ENCODE measurements at places on chromosomes 11 and 22.

DNA sequence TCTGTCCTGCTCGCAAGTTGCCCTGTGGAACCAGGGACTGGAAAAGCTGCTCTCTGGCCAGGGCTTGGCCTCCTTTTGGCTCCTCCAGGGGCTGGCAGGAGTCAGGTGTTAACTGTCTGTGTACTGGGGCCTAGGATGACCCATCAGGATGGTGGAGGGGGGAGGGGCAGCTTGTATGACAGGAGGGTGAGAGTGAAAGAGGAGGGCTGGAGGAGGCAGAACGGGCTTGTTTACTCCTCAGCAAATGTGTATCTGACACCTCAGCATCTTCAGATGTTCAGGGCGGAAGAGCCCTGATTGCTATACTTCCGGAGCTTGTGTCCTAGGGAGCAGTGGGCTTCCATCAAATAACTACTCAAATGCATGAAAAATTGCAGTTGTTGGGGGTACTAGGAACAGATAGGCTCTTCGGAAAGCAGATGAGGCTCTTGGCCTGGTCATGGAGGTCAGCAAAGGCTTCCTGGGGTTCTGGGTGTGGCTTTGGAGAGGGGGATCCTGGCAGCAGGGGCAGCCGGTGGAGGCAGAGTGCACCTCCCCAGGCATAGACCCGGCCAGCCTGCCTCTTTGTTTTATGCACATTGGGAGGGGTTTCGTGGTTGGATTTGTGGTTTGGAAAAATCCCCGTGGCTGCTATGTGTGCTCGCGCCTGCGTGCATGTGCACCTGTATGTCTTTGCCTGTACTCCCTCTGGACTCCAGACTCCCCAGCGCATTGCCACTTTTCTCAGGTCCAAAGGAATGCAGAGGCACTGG is 31.2 kb downstream of the CD82 start:
- peak; percentile 73 for DNase-seq

DNA sequence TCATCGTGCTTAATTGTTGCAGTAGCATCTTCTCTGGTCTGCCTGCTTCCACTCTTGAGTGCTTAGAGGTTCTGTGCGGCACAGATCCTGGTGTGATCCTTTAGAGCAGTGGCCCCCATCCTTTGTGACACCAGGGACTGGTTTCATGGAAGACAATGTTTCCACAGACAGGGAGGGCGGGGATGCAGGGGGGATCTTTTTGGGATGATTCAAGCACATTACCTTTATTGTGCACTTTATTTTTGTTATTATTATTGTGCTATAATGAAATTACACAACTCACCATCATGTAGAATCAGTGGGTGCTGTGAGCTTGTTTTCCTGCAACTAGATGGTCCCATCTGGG is 76.8 kb upstream of the SHANK2 start:
- DNase-seq = no peak

- no peak for DNase-seq
Measured at GRCh38 chr11:65866509-65867283, 5.9 kb downstream of the EFEMP2 start.

DNA sequence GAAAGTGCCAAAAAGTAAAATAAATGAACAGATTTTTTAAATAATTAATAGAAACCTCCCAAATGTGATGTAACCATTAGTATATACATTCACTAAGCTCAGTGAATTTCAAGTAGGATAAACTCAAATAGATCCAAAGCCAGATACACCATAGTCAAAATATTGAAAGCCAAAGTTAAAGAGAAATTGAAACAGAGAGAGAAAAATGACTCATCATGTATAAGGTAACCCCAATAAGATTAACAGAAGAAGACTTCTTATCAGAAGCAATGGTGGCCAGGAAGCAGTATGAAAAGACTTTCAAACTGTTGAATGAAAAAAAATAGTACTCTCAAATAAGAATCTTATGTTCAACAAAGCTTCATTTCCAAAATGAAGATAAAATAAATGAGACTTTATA is 70.5 kb downstream of the LUZP2 start:
- no peak for DNase-seq

- DNase-seq = no peak
Measured at GRCh38 chr11:9974375-9974774, 310.5 kb downstream of the SWAP70 start.

DNA sequence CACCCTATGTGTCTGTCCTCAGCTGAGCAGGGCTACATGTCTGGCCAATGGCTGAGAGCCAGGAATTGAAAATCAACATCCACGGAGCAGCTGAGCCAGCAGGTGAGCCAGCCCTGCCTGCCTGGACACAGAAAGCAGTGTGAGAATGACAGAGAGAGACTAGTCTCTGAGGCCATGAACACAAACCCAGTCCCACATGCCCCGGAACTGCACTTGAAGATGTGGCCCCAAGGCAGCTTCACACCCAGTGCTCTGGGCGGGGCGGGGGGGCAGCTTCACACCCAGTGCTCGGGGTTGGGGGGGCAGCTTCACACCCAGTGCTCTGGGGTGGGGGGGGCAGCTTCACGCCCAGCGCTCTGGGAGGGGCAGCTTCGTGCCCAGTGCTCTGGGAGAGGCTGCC is 37.6 kb downstream of the TRMU start:
- DNase-seq = no peak

DNA sequence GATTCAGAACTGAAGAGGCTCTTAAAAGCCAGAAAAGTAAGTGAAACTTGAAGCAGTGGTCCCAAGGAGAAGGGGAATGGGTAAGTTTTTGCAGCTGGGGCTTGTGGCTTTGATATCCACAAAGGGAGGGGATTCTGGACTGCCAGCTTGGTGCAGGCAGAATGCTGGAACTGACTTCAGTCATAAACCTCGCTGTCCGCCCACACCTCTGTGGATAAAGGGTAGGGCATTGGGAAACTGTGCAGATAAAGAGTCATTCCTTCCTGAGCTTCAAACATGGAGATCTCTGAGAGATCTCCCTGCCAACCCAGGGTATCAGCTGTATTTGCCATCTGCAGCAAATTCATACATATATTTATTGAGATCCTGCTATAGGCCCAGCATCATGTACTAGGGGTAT is 124.3 kb upstream of the OR9Q1 start:
- DNase-seq = no peak

DNA sequence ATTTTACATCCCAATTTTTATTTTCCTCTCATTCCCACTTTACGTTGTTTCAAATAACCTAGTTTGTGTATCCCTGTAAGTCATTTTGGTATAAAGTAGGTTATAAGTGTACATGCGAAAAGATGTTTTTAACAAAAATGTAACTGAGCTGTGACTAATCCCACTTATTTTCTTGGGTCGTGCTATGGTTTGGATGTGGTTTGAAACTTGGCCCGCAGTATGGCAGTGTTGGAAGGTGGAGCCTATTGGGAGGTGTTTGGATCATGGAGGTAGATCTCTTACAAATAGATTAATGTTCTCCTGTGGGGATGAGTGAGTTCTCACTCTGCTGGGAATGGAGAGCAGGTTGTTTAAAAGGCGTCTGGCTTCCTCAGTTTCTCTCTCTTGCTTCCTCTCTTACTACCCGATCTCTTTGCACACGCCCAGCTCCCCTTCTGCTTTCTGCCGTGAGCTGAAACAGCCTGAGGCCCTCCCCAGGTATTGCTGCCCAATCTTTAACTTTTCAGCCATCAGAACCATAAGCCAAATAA is 7.2 kb downstream of the RPL27A start:
- DNase-seq = no peak

DNA sequence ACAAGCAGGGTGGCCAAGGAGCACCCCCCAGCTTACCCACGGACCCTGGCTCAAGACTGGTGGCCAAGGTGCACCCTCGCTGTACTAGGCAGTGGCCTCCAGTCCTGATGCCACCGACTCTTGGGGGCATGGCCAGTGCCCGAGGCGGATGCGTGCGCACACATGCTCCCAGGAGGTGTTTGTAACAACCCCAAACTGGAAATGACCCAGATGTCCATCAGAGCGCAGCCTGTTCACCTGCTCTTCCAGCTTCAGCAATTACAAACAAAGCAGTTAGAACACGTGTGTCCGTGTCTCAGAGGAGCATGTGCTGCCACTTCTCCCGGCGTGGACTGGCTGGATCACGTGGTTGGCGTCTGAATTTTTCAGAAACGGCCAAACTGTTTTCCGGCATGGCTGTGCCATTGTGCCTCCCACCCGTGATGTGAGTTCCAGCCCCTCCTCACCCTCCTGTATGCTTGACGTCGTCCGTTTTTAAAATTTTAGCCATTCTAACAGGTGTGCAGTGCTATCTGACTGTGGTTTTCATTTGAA is 7.1 kb upstream of the MUC6 start:
- DNase-seq = no peak

- no peak for DNase-seq
Measured at GRCh38 chr22:45101515-45102227, 62.1 kb upstream of the NUP50 start.

- DNase-seq = no peak
Measured at GRCh38 chr11:96197801-96198701, 144.9 kb downstream of the MAML2 start.

- DNase-seq = no peak
Measured at GRCh38 chr11:19258641-19259230, 18.0 kb upstream of the E2F8 start.

- DNase-seq = no peak
Measured at GRCh38 chr11:70854901-70855556, 397.3 kb downstream of the SHANK2 start.

DNA sequence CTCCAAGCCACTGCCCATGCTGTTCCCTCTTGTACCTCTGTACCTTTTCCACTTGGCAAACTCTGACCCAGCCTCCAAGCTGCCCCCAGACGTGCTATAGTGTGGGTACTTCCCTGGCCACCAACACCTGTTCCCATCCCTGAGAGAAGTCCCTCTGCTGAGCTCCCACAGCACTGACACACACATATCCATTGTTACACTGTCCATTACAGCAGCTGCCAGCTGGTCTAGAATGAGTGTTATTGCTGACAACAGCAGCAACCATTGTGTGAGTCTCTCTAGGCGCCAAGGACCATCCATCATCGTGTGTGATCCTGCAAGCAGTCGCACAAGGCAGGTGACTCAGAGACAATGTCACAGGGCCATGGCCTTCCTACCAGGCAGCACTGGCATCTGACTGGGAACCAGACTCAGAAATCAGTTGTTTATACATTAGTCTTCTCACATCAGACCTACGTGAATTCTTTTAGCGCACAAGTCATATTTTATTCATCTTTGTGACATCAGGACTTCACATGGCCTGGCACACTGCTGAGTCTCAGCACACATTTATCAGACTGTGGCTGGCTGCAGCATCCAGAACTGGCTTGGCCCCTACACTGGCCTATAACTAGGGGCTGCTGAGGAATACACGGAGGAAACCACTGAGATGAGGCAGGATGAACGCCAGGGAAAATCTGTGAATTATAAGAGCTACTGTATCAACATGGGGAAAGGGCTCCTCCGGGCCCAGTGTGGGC is 56.4 kb downstream of the SGSM3 start:
- DNase-seq = no peak

DNA sequence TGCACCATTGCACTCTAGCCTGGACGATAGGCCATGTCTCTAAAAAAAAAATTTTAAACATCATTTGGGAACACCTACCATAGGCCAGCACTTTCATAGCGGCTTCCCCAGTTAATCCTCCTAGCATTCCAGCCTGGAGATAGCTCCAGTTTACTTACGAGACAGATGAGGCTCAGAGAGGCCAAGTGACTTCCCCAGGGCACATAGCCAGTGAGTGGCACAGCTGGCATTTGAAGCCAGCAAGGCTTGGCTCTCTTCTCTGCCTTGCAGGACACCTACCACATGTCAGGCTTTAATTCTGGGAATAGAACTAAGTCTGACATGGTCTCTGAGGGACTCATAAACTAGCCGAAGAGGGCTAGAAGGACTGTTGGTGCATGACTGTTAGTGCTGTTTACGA is 4.9 kb upstream of the TAGLN start:
- DNase-seq = no peak
